ENCODE measurements at places on chromosomes 13 and 19. TPM values are rescaled to one million over a fixed set of nuclear protein-coding genes. Genes with fewer than 3 reads are reported as not detected.

The SULT2B1 gene
- 0.13 TPM for total RNA-seq

The PLK5 gene
- not detected for total RNA-seq

The FLT1 gene
- 15.7 TPM for total RNA-seq

The APC2 gene
- under 0.01 TPM for total RNA-seq

The CHAMP1 gene
- total RNA-seq, result 6.4 TPM

The SPC24 gene
- total RNA-seq, result 31.1 TPM

The JSRP1 gene
- not detected for total RNA-seq

The FAM83E gene
- total RNA-seq, result 0.26 TPM

Data from dermis microvascular lymphatic vessel endothelial cell (primary cell).